ENCODE measurements at places on chromosomes 7 and 10.
A peak's percentile ranks its signal among the peaks of the same experiment; 100 is the strongest.

GRCh38 chr10:76356557-76356956, 925.1 kb downstream of the LRMDA start:
- no peak for DNase-seq

- no peak for DNase-seq
These were observed 51.4 kb downstream of the ATOH7 start for GRCh38 chr10:68180490-68180889.

DNA sequence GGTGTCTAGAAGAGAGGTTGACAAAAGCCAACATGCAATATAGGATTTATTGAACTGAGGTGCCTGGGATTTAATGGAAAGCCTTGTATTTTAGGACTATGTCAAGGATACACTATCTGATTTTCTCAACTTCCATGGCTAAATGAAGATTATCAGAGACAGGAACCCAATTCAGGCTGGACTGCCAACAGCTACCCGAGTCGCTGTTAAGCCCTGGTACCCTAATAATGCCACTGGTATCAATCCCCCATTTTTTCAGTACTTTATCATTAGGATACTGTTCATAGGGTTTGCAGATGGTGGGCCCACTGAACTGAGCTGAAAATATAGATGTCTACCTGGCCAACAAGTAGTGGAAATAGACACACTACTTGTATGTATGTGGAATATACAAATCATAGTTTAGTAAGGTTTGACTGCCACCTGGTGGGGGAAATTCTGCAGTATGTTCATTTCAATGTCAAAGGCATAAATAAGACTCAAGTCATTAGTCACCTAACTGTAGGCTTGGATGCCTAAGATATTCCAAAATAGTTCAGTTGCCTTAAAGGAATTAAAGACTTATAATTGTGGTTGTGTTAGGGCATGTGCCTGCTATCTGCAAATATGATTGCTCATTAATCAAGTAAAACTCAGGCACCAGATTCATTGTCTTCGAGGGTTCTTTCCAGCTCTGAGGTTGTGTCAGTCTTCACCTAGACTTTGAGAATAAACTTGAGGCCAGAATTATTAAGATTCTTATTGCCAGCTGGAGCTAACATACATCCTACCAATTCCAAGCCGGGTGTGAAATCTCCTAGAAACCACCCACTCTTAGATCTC, 34.1 kb upstream of the NOBOX start:
- no peak for DNase-seq

DNA sequence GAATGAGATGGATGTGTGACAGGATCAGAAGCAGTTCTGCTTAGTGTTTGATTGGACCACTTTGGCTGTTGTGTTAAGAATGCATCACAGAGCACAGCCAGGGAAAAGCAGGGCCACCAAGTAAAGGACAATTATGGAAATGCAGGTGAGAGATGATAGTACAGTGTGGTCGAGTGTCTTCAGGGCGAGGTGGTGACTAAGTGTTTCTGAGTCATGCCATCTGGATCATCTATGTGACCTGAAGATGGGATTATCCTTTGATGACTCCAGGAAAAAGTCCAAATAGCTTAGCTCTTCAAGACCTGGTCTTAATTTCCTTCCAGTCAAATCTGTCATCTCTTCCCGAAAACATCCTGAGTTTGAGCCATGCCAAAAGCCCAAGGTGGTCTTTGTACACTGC, 523.2 kb upstream of the IGFBP3 start:
- no peak for DNase-seq

- no peak for DNase-seq
These were observed 15.1 kb downstream of the PSAP start for GRCh38 chr10:71835671-71836595.

DNA sequence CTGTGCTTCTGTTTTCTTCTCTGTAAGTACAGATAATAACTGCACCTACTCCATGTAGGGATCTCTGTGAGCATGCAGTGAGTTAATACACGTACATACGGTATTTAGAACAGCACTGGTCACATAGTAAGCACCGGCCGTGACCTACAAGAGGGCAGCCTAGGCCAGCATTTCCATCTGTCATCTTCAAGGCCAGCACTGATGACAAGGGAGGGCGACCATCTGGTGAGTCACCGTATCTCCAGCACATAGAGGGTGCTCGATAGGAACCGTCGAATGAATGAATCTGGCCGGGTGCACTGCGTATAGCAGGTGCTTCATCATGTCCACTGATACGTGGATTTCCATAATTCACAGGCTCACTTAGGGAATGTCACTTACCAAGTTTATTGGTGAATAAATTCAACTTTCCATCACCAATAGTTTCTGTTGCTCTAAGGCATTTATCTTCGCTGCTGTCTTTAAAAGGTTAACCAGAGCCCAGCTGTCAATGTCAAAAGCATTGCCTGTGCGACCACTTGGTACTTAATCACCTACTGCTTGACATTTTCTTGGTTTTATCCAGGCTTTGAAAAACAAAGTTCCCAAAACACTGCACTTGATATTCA, 8.3 kb downstream of the NOD1 start:
- DNase-seq, result no peak

GRCh38 chr7:74507538-74508319, 54.0 kb downstream of the GTF2IRD1 start:
- no peak for DNase-seq

GRCh38 chr10:127168261-127168660, 28.1 kb downstream of the INSYN2A start:
- no peak for DNase-seq

GRCh38 chr7:158101821-158102450, 485.7 kb downstream of the PTPRN2 start:
- DNase-seq, result no peak

- no peak for DNase-seq
These were observed 60.7 kb downstream of the CD36 start for GRCh38 chr7:80699045-80699638.

DNA sequence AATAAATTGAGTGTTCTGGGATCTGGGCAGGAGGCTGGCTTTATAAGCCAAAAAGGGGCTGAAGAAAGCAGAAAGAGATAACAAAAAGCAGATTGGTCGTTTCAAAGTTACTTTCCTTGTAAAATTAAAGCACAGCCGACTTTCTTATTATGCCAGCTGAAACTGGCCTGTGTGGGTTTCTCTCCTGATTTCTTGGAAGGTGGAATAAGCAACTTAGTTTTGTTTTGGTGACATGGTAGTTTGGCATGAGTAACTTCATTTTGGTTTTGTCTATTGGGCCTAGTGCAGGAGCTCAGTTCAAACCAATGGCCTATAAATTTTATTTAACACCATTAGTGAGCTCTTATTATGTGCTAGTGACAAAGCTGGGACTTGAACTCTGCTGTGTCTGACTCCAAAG, 13.2 kb upstream of the DNAJC12 start:
- no peak for DNase-seq

DNA sequence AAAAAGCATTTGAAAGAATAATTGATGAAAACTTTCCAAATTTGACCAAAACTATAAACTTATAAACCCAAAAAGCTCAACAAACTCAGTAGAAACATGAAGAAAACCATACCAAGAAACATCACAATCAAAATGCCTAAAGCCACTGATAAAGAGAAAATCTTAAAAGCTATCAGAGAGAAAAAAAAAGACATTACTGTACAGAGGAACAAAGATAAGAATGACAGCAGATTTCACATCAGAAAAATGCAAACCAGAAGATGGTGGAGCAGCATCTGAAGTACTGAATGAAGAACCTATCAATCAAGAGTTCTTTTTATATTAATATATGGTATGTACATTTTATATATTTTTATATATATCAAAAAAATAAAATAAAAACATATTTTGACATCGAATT, 2.4 kb upstream of the GPAM start:
- no peak for DNase-seq

- DNase-seq, result no peak
These were observed 36.8 kb downstream of the LAMB4 start for GRCh38 chr7:108093341-108093740.

- DNase-seq, result no peak
These were observed 20.6 kb upstream of the WASL start for GRCh38 chr7:123769371-123769770.

- DNase-seq, result no peak
These were observed 248.8 kb upstream of the FZD8 start for GRCh38 chr10:35890676-35891495.

- no peak for DNase-seq
These were observed 100.5 kb downstream of the CREB5 start for GRCh38 chr7:28512668-28513440.

GRCh38 chr10:88682491-88682890, 18.2 kb downstream of the LIPF start:
- no peak for DNase-seq

DNA sequence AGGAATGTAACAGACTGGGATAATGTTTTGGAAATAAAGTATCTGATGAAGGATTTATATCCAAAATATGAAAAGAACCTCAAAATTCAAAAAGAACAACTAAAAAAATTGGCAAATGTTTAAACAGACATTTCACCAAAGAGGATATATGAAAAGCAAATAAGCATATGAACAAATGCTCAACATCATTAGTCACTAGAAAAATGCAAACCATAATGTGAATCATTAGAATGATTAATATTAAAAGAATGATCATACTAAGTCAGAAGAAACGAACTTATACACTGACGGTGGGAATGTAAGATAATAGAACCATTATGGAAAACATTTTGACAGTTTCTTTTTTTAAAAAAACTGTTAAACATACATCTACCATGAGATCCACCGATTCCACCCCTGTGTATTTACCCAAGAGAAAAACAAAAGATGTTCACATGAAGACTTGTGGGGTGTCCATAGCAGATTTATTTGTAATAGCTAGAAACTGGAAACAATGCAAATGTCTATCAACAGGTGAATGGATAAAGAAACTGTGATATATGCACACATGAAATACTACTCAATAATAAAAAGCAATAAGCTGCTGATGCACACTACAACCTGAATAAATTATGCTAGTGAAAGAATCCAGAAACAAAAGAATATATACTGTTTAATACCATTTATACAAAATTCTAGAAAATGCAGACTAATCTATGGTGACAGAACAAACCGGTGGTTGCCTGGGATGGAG, 35.7 kb downstream of the PRKG1 start:
- no peak for DNase-seq

DNA sequence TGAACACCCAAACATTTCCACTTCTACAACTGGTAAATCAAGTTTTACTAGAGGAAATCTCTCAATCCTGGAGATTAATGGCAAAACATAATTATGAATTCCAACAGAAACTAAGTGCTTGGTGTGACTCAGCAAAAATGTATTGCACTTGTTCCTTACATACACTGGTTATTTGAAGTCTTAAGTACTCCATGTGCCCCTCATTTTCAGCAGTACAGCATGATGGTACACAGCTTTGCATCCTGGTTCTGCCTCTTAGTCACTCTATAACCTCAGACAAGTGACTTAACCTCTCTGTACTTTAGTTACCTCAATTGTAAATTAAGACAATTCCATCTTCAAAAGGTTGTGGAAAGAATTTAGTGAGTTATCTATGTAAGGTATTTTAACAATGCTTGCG, 12.9 kb downstream of the SLC16A12 start:
- no peak for DNase-seq

GRCh38 chr10:93991596-93992284, 2.0 kb upstream of the PLCE1 start:
- DNase-seq, result no peak

GRCh38 chr7:91112902-91113341, 151.3 kb upstream of the FZD1 start:
- no peak for DNase-seq

DNA sequence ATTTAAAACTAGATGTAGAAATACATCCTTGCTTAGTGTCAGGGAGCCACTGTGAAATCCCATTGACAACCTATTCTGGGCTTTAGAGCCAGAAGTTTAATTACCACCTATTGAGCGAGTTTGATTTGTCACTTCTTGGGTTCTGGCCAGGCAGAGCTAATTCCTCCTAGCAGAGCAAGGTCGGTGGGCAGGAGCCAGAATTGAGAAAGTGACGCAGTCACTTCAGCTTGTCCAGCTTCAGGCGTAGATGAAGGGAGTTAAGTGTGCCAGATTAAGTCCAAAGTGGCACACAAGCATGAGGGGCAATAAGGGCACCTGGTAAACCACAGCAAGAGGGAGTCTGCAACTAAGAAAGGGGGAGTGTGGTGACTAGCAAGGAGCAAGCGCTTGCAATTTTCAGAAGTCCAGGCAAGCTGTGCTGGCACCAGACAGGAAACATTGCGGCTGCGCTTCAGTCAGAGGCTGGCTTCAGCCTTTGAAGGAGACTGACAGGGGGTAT, 119.4 kb downstream of the ST7 start:
- DNase-seq, result no peak

- DNase-seq, result no peak
These were observed 108.3 kb downstream of the CPXM2 start for GRCh38 chr10:123783296-123783695.

- DNase-seq, result no peak
These were observed 181.6 kb upstream of the NEBL start for GRCh38 chr10:21078410-21079329.

DNA sequence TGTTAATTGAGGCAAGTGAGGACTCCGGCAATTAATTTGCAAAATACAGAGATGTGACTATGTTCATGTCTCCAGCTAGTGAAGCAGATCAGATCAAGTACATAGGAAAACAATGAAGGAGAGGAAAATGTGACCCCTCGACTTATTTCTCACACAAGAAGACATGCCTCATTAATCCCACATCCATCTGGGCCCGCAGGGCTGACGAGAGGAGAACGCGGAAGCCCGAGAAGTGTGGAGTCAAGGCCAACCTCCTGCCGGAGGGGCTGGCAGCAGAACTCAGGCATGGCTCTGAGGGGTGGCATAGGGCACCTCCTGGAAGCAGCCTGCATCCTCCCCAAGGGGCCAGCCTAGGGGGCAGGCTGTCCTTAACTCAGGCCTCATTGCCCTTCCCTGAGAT, 54.4 kb downstream of the ZNF503 start:
- no peak for DNase-seq

DNA sequence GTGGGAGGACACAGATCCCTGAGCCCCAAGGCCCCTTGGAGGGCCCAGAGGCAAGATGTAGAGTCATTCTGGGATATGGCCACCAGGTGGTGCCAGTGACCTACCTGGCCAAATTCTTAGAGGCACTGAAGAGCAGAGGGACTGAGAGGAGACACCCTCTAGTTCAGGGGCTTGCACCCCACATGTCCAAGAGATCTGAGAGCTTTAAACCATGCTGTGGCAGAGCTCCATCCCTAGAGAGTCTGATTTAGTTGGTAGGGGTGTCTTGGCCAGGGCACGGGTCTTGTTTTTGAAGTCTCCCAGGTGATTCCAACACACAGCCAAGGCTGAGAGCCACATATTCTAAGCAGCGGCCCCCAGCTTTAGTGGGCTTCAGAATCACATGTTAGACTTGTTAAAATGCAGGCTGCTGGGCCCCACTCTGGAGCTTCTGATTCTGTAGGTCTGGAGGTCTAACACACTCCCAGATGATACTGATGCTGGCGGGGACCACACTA, 52.5 kb downstream of the PRF1 start:
- peak; percentile 40 for DNase-seq

GRCh38 chr7:151117565-151117964, 31.3 kb downstream of the AGAP3 start:
- no peak for DNase-seq

GRCh38 chr7:100393233-100393905, 20.1 kb downstream of the PILRA start:
- DNase-seq, result no peak

GRCh38 chr7:150397346-150398107, 18.4 kb downstream of the ZNF775 start:
- DNase-seq, result no peak

GRCh38 chr7:101935521-101936141, 118.2 kb downstream of the CUX1 start:
- DNase-seq, result no peak

- no peak for DNase-seq
These were observed 41.8 kb upstream of the PLCE1 start for GRCh38 chr10:93951905-93952304.
